ENCODE measurements at places on chromosomes 1 and 21.

DNA sequence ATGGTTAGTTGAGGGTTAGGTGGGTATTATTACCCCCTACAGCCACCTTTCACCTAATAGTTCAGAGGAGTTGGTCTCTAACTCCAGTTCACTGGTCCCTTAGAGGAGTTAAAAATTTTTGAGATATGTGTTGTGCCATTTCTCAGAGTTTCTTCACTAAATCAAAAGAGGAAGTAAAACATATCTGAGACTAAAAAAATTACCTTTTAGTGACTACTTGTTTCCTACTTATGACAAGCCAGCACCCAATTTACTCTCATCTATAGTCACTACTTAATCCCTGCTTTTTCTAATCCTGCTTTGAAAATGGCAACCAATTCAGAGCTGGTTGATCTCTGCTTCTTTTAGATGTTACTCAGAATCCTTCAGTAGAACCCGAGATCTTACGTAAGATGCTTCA is 1316.8 kb upstream of the B3GALT2 start:
- DNase-seq = no peak

GRCh38 chr1:209741193-209741592 is 14.7 kb upstream of the TRAF3IP3 start:
- no peak for DNase-seq

GRCh38 chr1:221723018-221723847 is 18.7 kb downstream of the DUSP10 start:
- no peak for DNase-seq

DNA sequence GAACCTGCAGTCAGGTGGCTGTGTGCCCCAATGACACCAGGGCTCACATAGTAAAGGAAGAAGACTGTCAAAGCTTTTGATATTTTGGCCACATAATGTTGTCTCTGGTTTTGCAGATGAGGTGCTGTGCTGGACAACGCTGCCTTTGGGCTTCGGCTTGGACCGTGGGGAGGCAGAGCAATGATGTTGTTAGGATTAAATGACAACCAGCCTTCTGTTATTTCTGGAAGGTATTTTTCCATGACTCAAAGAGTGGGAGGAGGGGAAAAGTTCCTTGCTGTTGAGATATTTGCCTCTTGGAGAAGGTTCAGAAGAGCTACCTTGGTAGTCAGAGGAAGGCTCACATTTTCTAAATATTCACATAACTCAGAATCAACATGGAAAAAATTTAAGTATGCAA is 187.3 kb upstream of the GALNT2 start:
- no peak for DNase-seq

DNA sequence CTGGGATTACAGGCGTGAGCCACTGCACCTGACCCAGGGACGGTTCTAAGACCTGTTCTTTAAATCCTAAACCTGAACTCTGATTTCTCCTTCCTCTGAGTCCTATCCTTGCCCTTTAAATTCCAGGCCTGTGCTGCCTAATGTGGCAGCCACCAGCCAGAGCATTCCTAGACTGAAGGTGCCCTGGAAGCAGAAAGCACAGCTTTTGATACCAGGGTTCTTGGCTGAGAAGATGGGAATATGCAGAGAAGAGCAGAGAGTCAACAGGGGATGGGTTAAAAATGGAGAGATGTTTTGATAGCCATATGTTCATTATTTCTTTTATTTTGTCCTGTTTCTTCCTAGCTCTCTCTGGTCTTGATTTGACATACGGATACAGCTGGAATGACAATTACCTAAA is 49.7 kb downstream of the RYR2 start:
- no peak for DNase-seq
